Stimulated activated CD8-positive, alpha-beta memory T cell treated with anti-CD3 and anti-CD28 coated beads, Interleukin-2, amount 100 ng/mL, for 1 hour (primary cell): ENCODE measurements at places on chromosomes 5 and 9.

DNA sequence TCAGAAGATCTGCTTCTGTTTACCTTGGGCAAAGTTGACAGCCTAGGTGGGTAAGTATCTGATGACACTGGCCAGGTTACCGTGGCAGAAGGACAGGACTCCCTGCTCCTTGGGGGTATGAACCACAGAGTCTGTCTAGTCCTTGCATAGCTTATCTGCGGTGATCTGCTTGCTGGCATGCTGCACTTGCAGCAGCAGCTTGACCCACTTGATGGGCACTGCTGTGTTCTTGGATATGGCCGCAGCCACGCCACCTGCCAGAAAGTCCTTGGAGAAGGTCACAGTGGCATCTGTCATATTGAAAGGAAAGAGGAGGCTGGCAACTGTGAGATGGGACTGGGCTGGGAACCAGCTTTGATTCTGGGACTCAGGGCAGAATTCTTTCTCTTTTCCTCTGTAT, 35.9 kb upstream of the POC5 start:
- DNase-seq, result no peak

- no peak for DNase-seq
Observed at GRCh38 chr5:125411071-125411743, 664.8 kb upstream of the ZNF608 start.

GRCh38 chr5:78509884-78510769, 138.4 kb downstream of the LHFPL2 start:
- DNase-seq, result no peak

DNA sequence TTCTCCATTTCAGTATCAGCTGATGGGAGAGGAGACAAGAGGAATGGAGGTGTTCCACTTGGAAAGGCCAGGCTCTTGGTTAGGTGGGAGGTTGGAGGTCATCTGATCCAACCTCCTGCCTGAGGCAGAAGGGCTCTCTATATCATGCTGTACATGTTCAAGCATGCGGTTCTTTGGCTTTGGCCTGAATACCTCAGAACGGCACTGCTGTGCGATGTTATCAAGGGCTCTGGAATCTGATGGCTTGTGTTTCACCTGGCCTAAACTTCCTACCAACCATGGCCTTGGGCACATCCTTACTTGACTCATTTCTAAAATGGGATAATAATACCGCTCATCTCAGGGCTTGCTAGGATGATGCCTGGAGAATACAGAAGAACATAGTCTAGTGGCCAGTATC, 90.1 kb upstream of the FAM169A start:
- no peak for DNase-seq

GRCh38 chr9:14135421-14135820, 178.5 kb downstream of the NFIB start:
- DNase-seq, result no peak

DNA sequence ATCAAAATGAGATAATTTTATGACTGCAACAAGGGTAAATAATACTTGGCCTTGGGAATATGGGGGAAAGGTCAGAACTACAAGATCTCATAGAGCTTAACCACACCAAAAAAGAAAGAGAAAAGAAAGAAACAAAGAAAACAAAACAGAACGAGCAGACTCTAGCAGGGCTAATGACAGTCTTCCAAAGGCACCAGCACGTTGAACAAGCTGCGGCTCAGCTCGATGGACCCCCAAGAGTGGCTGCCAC, 689 bp downstream of the AK3 start:
- no peak for DNase-seq

- DNase-seq, result no peak
Observed at GRCh38 chr9:124266826-124267201, 9.1 kb downstream of the NEK6 start.

DNA sequence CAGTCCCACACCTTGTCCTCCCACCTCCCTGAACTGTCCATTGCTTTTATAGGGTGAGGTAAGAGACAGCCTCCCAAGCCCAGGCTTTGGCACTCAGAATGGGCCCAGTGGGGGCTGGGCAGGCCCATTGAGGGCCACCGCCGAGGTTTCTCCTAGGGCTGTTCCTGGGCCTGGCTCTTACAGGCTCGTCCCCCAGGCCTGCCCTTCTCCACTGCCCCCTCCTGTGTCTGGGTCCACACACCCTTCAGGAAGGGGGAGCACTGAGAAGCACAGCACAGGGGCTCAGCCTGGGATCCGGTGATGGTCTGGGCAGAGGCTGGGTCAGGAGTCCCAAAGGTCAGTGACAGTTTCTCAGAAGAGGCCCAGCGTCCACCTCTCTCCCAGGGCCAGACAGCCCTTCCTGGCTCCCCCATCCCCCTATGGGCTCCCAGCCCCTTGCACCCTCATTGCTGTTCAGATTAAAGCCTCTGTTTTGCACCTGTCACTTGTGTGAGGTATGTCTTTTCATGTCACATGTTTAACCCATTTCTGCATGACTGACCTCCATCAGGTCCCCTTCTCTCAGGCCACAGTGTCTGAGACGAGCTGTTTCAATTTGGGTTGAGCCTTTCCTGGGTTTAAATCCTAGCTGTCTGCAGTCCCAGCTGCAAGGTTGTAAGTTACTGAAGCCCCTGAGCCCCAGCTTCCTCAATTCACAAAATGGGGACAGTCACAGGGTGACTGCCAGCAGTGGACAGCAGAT, 29.4 kb downstream of the IER5L start:
- no peak for DNase-seq

DNA sequence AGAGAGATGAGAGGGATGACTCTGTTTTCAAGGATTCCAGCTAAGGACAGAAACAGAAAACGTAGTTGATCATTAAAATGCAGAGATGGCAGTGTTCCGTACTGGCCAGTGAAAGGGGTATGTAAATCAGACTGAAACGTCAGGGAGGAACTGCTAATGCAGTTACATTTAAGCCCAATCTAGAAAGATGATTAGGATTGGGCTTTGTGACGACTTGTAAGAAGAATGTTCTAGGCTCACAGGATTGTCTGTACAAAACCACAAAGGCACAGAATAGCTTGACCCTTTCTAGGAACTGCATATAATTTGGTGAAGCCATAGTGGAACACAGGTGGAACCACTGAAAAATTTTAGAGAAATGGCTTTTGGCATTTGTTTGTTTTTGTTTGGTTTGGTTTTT, 55.6 kb upstream of the TESK1 start:
- DNase-seq, result no peak

DNA sequence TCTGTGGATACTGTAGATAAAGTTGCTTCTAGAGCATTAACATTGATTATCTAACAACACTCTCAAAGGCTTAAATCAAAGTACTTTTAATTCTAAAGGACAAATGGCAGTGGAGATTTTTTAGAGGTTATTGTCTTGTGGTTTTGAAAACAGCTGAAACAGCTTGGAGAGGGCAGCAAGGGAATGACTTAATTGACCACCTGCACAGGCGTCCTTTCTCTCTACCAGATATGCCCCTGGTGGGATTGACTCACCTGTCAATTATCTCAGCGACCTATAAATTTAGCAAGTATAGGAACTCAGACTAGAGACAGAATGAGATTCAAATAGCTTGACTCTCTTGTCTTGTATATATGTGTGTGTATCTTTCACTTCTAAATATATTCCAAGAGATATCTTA, 13.5 kb downstream of the ARL14EPL start:
- no peak for DNase-seq

DNA sequence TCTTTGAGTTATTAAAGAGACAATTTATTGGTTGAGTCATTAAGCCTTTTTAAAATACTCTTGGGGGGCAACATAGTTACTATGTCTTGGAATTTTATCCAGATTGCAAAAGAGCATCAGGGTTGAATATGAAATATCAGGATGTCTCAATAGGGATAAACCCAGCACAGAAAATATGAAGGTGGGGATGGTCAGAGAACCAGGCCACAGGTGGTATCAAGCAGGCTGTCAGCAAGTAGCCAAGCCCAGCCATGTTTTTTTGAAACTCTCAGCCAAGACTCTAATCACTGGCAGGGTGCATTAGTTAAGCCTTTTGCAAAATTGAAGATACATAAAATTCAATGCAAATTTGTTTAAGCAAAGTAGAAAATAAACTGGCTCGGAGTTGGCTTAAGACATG, 468.9 kb downstream of the DTWD2 start:
- DNase-seq, result no peak

DNA sequence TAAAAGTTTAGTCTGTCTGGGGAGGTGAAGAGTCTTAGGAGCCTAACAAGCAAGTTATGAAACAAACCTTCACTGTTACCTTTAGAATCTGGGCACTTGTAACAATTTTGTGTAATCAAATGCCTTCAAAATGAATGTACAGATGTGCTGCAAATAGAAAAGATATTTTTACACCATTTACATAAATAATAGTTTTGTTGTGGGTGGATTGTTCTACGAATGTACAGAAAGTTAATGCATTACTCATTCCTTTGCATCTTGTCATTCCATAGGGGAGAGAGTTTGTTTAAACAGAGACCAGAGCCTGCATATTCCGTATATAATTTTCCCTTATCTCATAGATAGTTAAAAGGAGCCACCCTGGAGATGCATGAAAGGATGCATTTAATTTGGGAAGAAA, 576.9 kb upstream of the SGCD start:
- no peak for DNase-seq

DNA sequence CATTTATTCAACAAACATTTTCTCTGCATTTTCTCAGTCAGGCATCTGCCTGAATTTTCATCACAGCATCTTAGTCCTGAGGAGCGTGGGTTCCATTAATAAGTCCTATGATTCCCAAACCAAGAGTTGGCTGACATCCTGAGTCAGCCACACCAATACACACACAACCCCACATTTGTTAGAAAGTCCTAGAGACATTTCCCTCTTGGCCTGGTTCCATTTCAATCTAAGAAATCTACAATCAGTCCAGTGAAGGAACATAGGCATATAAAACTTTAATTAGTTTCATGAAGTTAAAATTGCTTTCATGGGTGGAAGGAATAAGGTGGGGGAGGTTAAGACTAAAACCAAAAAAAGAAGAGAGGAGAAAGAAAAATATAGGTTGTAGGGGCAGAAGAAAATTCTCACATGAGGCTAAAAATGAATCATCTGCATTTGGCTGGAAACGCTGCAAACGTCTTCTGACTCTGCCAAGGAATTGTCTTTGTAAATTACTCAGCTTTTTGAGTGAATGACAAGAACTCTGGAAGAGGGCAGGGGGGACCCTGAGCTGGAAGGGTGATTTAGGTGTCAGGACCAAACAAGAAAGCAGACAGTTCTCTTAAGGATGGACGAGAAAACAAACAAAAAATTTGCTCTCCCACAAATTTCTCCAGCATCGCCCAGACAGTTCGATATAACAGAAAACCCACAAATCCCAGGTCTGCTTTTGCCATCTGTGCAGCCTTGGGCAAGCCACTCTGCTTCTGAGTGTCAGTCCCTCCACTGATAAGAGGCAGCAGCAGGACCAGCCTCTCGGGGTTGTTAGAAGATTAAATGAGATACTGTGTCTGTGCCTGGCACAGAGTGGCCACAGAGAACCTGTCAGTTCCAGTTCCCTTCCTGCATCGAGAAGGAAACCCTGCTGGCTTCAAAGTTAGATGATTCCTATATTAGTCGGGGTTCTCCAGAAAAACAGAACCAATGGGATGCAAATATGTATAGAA, 289.7 kb downstream of the CDK5RAP2 start:
- no peak for DNase-seq

DNA sequence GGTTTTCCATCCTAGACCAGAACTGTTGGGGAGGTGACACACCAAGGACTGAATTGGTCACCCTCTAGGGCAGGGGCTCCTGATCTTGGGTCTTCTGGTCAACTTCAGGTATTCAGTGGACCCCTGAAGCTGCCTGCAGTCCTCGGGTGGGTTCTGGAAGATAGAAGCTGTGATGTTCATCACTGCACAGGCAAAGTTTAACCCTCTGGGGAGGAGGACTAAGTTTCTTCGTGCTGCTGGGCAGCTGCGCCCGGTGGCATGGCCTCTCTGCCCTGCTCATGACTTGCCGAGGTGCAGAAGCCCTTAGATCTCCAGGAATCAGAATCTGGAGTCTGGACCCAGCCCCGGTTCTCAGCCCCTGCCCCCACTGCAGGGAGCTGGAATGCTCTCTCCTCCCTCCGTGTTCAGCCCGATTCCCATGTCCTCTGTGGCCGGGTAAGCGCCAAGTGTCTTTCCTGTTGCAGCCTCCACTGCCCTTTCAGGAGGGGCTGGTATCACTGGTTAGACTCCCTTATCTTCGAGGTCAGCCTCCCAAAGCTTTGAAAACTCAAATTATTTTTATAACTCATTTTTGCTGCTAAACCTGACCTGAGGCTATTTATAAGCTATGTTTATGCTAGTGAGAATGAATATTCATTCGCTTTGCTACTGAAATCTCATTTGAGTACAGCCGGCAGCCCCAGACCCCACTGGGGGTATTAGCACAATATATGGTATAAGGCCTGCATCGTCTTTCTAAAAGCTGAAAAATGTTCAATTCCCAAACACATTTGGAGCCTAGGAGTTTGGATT, 1.7 kb downstream of the LAMC3 start:
- DNase-seq, result no peak

DNA sequence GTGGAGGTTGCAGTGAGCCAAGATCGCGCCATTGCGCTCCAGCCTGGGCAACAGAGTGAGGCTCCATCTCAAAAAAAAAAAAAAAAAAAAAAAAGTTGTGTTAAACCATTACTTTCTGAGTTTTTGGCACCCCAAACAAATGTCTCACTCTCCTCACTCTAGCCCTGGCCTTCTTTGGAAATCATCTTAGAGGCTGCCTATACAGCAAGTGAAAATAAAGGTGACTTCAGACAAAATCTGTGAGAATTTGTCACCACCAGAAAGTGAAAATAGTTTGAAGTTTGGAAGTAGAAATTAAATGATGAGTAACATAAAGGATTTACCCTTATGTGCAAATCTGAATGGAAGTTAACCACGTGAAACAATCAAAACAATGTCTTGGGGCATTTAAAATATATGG, 7.2 kb upstream of the ZNF131 start:
- no peak for DNase-seq

DNA sequence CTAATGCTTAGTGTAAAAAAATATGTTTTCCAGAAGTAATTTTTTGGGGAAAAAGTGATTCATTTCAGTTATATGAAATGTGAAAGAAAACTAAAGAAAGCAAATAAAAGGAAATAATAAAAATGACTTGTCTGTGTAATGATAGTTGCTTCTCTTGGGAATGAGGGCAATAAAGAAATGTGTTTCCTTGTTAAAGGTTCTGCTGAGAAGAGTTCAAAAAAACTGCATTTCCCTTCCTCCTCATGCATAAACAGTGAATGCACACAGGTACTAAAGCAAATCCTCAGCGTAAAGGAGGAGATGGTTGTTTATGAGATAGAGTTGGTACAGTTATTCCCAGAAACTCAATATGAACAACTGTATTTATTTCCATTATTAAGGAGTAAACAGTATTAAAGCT, 307.6 kb downstream of the GLIS3 start:
- no peak for DNase-seq

- DNase-seq, result no peak
Observed at GRCh38 chr5:3694819-3695218, 99.2 kb downstream of the IRX1 start.

DNA sequence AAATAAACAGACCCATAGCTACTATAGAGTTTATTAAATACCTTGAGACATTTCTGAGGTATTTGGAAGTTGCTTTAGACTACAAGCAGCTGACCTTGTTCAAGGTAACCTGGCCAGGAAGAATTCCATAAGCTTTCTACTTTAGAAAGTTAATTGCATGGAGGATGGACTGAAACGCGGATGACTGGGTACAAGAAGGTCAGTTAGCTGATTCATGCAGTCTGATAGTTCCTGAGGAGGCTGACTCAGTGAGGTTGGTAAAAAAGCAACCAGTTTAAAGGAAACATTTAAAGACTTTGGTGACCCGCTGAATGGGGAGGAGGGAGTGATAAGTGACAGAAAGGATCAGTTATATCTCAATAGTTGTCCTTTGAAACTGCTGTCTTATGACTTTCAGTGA, 670.1 kb upstream of the CDH9 start:
- no peak for DNase-seq

- DNase-seq, result no peak
Observed at GRCh38 chr5:78855026-78855425, 130.1 kb downstream of the ARSB start.

GRCh38 chr9:68832101-68832500, 127.1 kb downstream of the PIP5K1B start:
- DNase-seq, result no peak
